Neural crest cell (in vitro differentiated cells): ENCODE measurements at places on chromosomes 12 and 14.

- peak; percentile 38 for DNase-seq
These were observed 56.5 kb downstream of the GTF2A1 start for GRCh38 chr14:81164167-81164774.

GRCh38 chr12:69092137-69092536 lies 147.2 kb upstream of the CPSF6 start:
- no peak for DNase-seq

DNA sequence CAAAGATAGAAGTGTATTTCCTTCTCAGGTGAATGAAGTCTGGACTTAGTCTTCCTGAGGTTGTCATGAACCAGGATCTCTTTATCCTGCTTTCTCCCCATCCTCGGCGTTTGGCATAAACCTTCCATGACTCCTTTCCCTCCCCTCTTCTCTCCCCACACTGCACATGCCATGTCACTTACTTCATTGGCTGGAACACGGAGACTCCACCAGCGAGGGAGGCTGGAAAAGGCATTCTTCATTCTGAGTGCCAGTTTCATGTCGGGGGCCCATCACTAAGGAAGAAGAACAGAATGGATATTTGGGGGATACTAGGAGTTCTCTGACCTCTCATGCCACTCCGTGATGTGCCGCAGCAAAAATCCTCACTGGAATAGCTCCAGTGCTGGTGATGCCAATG lies 105.6 kb downstream of the VCPKMT start:
- no peak for DNase-seq

- peak; percentile 10 for DNase-seq
These were observed 160.3 kb upstream of the PELI2 start for GRCh38 chr14:55957950-55958349.

DNA sequence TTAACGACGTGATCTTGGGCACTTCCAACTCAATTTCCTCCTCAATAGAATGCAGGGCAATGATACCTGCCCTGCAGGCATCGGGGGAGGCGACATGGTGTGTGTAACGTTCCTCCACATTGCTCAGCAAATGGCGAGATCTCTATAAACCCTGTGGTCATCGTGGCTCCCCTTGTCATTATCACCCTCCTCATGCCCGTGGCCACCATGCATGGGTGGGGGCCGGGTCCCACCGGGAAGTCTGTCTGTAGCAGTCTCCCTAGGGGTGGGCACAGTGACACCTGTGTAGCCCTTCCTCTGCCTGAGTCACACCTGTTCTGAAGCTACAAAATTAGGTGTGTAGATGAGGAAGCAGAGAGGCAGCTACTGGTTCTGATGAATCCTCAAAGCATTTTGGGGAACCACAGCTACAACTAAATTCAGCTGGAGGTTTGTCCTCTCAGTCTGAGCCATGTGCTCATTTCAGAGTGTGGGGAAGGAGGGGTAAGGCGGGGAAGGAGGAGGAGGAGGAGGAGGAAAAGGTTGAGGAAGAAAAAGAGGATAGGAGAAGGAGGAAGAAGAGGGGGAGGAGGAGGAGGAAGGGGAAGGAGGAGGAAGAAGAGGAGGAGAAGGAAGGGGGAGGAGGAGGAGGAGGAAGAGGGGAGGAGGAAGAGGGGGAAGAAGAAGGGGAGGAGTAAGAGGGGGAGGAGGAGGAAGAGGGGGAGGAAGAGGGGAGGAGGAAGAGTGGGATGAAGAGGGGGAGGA lies 11.0 kb upstream of the CACNA2D4 start:
- DNase-seq = no peak

GRCh38 chr14:95516554-95517181 lies at the start of gene SYNE3:
TSS of gene SYNE3 (minus strand) at chr14:95516650. CDS start at chr14:95475821, 40,829 bp downstream.
- DNase-seq = peak; percentile 6

DNA sequence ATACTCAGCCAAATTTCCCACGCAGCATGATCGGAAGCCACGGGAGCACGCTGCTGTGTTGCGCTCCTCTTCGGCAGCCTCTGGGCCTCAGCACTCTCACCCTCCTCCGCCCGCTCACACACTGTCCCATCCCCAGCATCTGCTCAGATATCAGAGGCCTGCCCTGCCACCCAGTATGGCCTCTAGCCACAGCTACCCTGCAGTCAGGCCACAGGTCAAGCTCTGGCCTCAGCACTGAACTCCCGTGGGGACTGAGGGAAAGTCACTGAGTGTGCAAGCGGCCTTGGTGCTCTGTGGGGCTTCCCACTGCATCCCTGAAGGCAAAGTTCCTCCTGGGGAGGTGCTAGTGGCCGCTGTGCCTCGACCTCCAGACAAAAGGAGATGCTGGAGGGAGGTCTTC lies 2.0 kb downstream of the KRT77 start:
- no peak for DNase-seq

DNA sequence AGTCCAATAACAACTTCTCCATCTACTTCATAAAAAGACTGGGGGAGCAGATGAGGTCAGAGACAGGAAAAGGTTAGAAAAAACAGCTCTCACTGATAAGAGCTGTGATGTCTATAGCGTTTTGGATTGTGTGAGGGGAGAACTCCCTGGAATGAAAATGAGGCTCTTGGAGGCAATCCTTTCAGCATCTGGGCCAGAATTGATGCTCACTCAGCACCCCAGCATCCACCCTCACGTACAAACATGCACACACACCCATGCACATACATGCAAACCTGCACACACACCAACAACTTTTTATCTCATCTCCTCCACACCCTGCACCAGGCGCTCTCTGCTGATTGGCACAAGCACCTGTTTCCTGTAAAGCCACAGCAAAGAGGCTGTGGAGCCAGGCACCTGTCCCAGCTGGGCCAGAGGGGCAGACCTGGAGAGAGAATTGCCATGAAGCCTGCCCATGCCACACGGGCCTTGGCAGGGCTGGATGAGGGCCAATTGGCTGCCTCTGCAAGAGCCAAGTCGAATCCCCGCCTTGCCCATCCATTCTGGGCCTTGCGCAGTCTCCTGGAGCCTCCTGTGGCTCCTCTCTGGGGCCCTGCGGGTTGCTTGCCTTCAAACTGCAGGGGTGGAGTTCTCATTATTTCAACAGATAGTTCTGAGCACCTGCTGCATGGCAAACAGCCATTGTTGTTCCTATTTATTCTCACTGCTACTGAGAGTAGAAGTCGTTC lies 53.1 kb downstream of the SYNE3 start:
- DNase-seq = no peak

GRCh38 chr14:57735276-57735675 lies 130.6 kb downstream of the SLC35F4 start:
- DNase-seq = no peak

- no peak for DNase-seq
These were observed 27.2 kb downstream of the ARID2 start for GRCh38 chr12:45756666-45757065.
